SK-N-DZ (cell line): ENCODE measurements at places on chromosomes 5 and 9.

DNA sequence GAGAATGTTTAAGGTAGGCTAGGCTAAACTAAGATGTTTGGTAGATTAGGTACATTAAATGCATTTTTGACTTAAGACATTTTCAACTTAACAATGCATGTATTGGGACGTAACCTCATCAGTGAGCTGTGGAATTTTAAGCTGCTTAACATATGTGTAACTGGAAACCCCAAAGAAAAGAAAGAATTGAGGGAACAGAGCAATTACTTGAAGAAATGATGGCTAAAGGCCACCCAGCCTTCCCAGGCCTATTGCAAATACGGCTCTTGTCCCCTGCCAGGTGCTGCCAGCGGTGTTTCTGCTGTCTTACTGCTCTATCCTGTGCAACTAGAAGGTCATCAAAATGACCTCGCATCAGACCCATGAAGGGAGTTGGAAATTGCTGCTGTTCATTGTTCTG, 52.0 kb downstream of the RICTOR start:
- no peak for DNase-seq

- no peak for DNase-seq
Observed at GRCh38 chr5:146041180-146041789, 64.1 kb downstream of the PLAC8L1 start.

DNA sequence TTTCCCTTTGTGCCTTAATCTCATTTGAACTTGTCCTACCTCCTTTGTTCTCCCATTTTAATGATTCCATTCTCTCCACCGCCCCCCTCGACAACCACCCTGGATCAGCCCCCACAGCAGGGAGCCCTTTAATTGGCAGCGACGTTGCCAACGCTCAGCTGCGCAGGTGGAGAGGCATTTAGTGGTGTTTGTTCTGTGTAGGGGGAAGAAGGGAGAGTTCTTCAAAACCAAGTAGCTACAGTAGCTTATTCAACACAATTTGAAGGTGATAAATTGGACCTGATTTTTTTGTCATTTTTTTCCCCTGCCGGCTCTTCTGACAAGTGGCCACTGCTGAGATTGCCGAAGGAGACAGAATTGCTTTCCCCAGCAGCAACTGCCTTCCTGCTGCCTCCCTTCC, 499.1 kb downstream of the CDK5RAP2 start:
- no peak for DNase-seq

GRCh38 chr9:12934545-12935272, 159.9 kb downstream of the LURAP1L start:
- no peak for DNase-seq

- no peak for DNase-seq
Observed at GRCh38 chr5:31048282-31049270, 144.9 kb upstream of the CDH6 start.

DNA sequence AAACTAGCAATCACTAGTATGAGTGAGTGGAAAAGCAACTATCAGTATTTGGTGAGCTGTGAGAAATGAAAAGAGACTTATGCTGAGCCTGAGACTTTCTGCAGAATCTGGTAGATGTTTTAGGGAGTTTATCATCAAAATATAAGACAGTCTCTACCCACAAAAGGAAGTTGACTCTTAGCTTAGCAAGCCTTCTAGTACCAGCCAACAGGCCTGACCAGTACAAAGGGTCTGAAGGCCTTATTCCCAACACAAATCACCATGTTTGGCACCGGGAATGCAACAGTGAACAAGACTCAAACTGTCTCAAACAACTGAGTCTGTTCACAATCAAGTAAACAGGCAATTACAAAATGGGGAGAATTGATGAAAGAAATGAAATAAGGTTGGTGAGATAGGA, 244.4 kb downstream of the CWC27 start:
- DNase-seq = no peak

DNA sequence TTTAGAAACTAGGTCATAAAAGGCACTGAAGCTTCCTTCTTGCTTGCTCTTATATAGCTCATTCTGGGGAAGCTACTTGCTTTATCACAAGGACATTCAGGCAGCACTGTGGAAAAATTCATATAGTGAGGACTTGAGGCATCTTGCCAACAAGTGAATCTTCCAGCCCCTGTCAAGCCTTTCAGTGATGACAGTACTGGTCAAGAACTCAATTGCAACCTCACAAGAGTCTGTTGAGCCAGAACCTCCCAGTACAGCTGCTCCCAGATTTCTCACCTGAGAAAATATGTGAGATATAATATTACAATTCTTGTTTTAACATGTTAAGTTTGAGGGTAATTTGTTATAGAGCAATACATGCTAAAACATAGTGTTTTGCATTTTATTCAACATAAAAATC, 2011.0 kb upstream of the NUDT12 start:
- DNase-seq = no peak

DNA sequence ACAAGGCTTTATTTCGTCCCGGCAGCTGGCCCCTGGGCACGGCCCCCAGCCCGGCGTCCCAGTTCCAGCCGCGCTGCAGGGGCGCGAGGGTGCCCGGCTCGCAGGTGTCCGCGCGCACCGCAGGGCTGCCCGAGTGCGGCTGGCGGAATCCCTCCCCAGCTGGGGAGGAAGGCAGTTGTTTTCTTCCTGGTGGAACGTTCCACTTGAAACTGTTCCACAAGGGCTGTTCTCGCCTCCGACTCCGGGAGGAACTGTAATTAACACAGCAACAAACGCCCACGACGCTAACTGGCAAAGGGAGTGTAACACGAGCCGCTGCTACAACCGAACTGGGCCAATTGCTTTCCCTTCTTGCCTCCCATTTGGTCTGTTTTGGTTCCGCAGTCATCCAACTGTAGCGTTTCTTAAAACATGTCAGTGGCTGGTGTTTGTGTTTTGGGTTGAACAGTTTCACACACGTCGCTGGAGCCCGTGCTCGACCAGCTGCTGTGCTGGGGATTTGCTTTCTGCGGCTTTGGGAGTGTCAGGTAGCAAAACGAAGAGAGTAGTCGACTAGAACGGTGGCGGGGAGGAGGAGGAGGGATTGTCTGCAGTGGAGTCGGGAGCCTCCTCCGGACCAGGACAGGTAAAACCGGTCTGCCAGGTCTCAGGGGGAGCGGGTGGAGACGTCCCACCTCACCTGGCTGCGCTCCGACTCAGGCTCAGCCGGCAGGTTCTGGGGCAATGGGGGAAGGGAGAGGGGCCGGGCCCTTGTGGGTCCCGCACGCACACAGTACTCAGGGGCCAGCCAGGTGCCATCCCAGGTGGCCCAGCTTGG, 131.6 kb upstream of the NIPBL start:
- peak; percentile 23 for DNase-seq

GRCh38 chr5:110768138-110768860, 29.5 kb downstream of the SLC25A46 start:
- DNase-seq = no peak

GRCh38 chr9:98654247-98654646, 54.5 kb downstream of the GABBR2 start:
- no peak for DNase-seq

DNA sequence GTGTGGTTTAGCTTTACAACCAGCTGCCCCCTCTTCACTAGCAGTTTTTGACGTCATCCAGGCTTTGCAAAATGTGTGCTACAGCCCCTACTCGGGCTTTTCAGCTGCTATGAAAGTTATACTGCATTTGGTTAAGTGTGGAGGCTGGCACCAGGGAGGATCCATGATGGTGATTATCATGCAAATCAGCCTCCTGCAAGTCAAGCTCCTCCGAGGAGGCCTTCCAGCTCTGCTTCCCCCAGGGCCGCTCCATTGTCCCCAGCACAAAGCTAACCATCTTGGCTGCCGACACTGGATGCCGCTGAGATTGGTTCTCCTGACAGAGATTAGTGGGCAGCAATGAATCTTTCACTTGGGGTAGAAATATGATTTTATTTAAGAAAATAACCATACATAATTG, 159.6 kb downstream of the NR2F1-AS1 start:
- peak; percentile 30 for DNase-seq

DNA sequence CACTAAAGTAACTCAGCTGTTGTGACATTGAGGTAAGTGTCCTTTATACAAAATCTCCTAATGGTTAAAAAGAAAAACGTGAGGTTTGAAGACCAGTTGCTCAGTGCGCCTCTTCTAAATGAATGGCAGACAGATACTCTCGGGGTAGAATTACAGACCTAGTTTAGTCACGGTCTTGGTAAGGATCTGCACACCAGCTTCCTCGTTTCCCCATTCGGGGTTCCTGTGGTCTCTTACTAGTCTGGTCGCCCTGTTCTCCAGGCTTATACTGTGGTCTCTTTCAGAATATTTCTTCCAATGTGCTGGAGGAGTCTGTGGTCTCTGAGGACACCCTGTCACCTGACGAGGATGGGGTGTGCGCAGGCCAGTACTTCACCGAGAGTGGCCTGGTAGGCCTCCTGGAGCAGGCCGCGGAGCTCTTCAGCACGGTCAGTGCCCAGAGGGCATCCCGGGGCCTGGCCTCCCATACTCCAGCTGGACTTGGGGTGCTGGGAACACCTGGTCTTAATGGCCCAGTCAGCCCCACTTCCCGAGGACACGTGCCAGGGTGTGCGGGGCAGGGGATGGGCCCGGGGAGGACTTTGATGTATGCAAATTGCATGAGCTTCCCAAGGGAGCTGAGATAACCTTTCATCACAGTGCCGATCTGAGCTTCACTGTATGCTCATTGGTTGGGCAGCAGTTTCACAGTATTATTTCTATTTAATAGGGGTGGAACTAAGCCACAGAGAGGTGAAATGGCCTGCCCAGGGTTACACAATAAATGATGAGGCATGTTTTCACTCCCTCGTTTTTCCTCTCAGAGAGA, 224.5 kb downstream of the DOCK8 start:
- DNase-seq = no peak

DNA sequence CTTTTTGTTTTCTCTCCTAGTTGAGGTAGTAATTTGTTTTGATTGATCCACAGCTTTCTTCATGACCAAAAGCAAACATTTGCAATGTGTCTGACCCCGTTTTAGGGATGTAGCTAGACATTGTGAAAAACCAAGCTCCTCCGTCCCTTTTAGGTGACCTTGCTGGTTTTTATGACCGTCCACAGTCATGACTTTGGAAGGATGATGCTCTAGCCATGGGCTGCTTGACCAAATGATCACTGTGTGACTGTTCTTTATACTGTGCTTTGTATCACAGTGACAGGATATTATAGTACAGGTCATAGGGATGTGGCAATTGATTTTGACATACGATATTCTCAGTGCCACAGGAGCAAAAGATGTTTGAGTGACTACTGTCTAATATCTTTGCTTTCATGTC, 54.4 kb downstream of the KCNN2 start:
- DNase-seq = no peak

GRCh38 chr5:135359374-135360165, 39.5 kb downstream of the MACROH2A1 start:
- no peak for DNase-seq

- DNase-seq = no peak
Observed at GRCh38 chr5:135008556-135008955, 25.5 kb downstream of the PITX1 start.

DNA sequence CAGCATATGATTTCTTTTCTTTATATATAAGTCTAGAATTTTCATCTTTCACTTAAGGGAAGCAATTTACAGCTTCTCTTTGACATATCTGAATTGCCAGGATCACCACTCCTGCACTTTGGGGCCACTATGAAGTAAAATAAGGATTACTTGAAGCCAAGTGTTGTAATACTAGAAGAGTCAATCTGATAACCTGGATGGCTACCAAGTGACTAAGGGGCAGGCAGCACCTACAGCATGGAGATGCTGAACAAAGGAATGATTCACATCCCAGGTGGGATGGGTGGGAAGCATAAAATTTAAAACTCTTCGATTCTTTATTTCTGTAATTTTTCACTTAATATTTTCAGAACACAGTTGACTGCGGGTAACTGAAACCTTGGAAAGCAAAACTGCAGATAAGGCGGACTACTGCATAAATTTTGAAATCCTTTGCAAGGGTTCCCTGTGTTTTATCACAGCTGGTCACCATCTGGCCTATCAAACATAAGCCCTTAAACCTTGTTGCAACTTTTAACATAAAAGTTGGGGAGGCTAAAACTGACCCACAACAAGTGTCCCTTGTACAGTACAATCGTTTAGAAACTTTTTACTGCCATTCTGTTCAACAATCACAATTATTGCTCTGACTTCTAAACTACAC, 31.2 kb downstream of the NR3C1 start:
- DNase-seq = no peak

GRCh38 chr9:2576631-2577030, 45.0 kb upstream of the VLDLR start:
- no peak for DNase-seq

- DNase-seq = no peak
Observed at GRCh38 chr5:168925160-168925559, 346.0 kb upstream of the PANK3 start.

GRCh38 chr9:123287639-123288038, 19.3 kb upstream of the STRBP start:
- DNase-seq = no peak

DNA sequence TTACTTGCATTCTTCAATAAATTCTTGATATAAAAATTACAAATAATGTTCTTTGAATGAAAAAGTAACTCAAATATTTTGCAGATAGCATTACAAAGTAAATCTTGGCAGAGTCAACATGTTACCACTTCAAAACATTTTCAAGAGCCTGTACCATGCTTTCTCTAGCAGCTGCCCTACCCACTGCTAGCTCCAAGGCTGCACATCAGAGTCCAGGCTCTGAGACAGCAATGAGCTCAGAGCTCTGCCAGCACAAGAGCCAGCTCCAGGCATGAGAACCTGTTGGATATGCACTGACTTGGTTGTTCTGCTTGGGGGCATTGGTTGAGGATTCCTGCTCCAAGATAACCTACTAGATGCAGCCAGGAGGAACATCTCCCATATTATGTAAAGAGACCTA, 211.3 kb upstream of the HAPLN1 start:
- DNase-seq = no peak

GRCh38 chr5:52804387-52804791, 16.7 kb downstream of the ITGA1 start:
- DNase-seq = no peak

GRCh38 chr9:69173891-69174615, at the start of gene TJP2:
TSS of gene TJP2 (plus strand) at chr9:69174277. CDS start at chr9:69174373, 96 bp downstream.
- peak; percentile 70 for DNase-seq

DNA sequence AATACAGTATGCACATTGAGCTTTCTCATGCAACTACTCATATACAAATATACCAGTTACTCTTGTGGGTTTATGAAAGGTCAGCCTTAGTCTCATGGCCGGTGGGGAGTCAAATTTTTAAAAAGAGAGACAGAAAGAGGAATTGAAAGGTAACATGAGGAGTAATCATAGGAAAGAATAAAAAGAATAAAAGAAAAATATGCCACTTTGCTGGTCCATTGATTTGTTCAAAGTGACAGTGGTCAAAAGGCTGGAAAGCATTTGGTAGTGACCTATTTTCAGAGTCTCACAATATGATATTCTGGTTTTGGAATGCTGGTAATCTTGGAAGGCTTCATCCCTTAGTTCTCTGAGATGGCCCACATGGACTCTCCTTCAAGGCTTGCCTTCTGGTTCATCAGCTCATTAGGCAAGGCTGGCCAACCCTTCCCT, 67.0 kb downstream of the ZNF366 start:
- no peak for DNase-seq
